ENCODE measurements at places on chromosomes 1 and 21. TPM values are rescaled to one million over a fixed set of nuclear protein-coding genes. Genes with fewer than 3 reads are reported as not detected.

The PIGR gene
- polyA plus RNA-seq: not detected

The RNF19B gene
- polyA plus RNA-seq: 20.9 TPM

The PPIAL4G gene
- not detected for polyA plus RNA-seq

DNA sequence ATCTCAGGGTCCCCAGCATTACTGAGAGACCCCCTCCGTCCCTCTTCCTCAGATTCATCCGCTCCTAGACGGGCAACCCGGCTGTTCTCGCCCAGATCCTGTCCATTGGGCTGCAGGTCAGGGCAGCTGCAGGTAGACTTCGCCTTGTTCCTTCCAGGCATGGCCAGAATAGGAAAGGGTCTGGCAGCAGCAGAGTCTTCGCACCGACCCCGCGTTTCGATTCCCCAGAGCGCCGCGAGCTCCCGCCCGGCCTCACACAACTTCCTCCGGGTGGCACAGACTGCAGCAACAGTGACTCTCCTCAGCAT is 265 bp downstream of the NRDC start:
- peak overlapping the region; percentile 78 for H3K4me3 ChIP-seq
- DNase-seq: no peak
- peak overlapping the region; percentile 95 for H3K27ac ChIP-seq
- H3K4me1 ChIP-seq: peaks cover 43% of the 10 kb centered on the region
- H3K27me3 ChIP-seq: peaks cover 2% of the 10 kb centered on the region

The TLCD4 gene
- polyA plus RNA-seq: 4.7 TPM

- no peak overlapping the region for H3K4me3 ChIP-seq
- no peak for DNase-seq
- no peaks in the 10 kb centered on the region for H3K36me3 ChIP-seq
Observed at GRCh38 chr1:192235127-192235526, 76.9 kb downstream of the RGS18 start.

DNA sequence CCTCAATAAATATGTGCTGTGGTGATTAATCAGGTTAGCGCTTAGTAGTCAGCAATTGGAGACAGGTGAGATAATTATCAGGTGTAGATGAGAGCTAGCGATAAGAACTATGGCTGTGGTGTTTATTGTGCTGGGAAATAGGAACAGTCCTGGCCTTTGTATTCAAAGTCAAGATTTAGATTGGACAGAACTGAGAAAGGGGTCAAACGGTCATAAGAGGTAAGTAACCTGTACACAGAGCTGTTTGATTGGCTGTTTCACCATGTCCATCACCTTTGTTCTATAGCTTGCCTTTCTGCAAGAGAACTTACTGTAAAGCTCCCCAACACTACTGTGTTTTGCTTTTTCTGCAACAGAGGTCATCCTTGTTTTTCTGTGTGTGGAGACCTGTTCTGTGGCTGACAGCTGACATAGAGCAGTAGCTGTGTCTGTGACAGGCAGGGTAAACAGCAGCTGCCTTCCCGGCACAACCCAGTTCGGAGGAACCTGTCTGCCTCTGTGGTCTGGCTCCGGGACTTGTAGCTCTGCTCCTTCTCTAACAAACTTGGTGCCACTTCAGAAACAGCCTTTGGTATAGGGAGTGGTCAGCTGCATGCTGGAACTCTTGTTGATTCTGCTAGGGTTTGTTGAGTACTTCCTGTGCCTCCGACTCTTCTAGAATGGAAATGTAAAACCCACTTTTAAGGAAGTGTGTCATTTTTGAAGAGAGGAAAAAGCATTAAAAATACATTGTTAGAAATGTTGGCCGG is 21.1 kb upstream of the CDC42 start:
- DNase-seq: peak; percentile 47
- H3K27ac ChIP-seq: peak overlapping the region; percentile 13
- H3K4me1 ChIP-seq: peaks cover 18% of the 10 kb centered on the region

The CCDC185 gene
- polyA plus RNA-seq: not detected

GRCh38 chr21:43961382-43961909 is 50.7 kb upstream of the TRAPPC10 start:
- no peak overlapping the region for H3K27ac ChIP-seq
- no peaks in the 10 kb centered on the region for H3K4me1 ChIP-seq
- DNase-seq: no peak
- peaks cover 12% of the 10 kb centered on the region for H3K36me3 ChIP-seq
- H3K27me3 ChIP-seq: no peaks in the 10 kb centered on the region

DNA sequence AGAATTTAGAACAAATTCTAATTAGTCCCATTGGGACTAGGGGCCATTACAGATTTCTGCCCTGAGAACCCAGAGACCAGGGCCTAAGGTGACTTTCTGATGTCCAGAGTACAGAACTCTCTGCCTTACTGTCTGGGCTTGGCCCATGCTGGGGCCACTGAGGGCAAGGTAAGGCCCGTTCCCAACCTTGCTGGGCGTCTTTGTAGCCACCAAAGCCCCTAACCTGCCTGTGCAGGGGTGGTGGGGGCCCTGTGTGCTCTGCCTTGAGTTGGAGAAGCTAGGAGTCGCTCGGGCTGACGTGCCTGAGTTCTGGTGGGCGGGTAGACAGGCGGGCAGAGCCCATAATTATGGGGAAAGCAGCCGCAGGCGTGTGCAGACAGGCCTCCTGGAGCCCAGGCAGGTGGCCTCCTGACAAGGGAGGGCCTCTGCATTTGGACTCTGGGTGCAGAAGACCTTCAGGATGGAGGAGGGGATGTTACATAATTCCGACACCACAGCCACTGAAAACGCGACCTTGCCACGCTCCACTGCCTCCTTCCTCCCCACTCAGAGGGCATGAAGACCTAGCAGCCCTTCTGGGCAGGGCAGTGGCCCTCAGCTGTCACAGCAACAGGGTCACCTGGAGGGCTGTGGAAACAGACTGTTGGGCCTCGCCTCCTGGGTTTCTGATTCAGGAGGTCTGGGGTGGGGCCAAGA is 239.9 kb upstream of the TMEM51 start:
- H3K36me3 ChIP-seq: no peaks in the 10 kb centered on the region
- DNase-seq: no peak
- H3K27me3 ChIP-seq: no peaks in the 10 kb centered on the region
- no peak overlapping the region for H3K27ac ChIP-seq

DNA sequence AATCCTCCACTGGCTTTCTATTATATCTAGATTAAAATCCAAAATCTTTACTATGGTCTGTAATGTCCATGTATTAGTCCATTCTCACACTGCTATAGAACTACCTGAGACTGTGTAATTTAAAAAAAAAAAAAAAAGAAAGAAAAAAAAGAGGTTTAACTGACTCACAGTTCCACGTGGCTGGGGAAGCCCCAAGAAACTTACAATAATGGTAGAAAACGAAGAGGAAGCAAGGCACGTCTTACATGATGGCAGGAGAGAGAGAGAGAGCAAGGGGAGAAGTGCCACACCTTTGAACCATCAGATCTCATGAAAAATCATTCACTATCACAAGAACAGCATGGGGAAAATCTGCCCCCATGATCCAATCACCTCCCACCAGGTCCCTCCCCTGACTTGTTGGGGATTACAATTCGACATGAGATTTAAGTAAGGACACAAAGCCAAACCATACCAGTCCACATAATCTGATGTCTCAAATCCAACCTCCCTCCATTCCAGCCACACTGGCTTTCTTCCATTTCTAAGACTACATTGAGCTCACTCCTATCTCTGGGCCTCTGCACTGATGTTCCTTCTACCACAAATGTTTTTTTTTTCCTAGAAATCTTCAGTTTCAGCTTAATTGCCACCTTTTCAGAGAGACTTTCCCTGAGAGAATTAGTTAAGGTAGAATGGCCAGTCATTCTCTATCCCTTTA is 92.4 kb downstream of the EIF4G3 start:
- H3K4me3 ChIP-seq: no peak overlapping the region
- H3K36me3 ChIP-seq: peaks cover 3% of the 10 kb centered on the region
- H3K27me3 ChIP-seq: no peaks in the 10 kb centered on the region

GRCh38 chr21:36888466-36888865 is 78.0 kb downstream of the HLCS start:
- H3K27ac ChIP-seq: no peak overlapping the region
- DNase-seq: no peak
- H3K4me1 ChIP-seq: no peaks in the 10 kb centered on the region
- H3K4me3 ChIP-seq: no peak overlapping the region
- peaks cover 12% of the 10 kb centered on the region for H3K36me3 ChIP-seq

The HTR6 gene
- polyA plus RNA-seq: 0.05 TPM

DNA sequence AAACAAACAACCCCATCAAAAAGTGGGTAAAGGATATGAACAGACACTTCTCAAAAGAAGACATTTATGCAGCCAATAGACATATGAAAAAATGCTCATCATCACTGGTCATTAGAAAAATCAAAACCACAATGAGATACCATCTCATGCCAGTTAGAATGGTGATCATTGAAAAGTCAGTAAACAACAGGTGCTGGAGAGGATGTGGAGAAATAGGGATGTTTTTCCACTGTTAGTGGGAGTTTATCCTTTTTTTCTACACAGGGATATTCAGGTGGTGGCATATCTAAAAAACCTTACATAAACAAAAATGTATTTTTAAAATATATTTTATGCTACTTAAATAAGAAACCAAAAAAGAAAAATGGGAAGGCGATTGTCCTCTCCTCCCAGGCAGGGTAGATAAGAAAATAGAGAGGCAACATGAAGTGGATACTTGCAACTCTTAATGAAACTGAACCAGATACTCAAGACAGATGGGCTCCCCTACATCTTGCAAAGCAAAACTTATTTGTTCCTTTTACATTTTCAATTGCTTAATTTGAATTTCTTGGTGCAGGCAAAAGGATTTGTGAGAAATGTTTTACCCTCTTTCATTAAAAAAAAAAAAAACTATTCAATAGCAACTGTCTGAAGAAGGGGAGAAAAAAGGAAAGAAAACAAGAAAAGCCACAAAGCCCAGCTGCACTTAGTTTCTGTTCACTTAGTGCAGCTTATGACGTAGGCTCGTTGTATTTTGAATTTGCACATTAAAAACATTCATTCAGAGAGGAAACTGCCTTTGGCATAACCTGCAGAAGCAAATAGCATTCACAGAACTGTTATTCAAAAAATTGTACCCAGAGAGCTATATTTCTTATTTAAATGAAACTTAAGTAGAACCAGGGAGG is 36.9 kb upstream of the RGS1 start:
- DNase-seq: no peak
- H3K4me3 ChIP-seq: no peak overlapping the region
- H3K27me3 ChIP-seq: no peaks in the 10 kb centered on the region

DNA sequence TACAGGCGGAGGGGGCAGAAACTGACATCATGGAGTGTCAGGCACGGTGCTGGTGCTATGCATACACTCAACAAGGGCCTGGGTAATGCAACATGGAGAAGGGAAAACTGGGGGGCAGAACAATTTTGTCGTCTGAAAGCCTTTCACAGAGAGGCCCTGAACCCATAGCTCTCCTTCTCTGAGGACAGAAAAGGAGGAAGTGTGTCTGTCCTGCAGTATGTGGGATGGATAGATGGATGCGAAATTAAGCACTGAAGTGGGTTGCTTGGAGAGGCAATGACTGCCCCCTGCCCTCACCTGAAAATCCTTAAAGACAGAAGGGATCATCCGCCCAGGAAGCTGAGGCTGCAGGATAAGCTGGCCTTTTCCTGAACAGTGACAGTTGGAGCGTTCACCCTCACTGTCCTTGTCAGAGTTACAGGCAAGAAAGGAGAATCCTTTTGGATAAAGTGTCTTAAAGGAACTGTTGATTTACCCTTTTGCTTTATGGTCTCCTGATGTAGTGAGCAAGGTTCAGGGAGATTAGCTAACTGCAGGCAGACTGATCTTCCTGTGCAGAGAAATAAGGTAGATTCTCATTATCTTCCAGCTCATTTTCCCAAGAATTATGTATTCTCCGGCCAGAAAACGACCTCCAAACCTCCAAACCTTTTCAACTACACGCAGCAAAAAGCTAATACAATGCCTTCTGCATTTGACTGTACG is 1.6 kb upstream of the FAM20B start:
- peaks cover 47% of the 10 kb centered on the region for H3K4me1 ChIP-seq
- H3K27ac ChIP-seq: no peak overlapping the region
- H3K27me3 ChIP-seq: no peaks in the 10 kb centered on the region
- H3K4me3 ChIP-seq: no peak overlapping the region

The SH3BGR gene
- 0.47 TPM for polyA plus RNA-seq

DNA sequence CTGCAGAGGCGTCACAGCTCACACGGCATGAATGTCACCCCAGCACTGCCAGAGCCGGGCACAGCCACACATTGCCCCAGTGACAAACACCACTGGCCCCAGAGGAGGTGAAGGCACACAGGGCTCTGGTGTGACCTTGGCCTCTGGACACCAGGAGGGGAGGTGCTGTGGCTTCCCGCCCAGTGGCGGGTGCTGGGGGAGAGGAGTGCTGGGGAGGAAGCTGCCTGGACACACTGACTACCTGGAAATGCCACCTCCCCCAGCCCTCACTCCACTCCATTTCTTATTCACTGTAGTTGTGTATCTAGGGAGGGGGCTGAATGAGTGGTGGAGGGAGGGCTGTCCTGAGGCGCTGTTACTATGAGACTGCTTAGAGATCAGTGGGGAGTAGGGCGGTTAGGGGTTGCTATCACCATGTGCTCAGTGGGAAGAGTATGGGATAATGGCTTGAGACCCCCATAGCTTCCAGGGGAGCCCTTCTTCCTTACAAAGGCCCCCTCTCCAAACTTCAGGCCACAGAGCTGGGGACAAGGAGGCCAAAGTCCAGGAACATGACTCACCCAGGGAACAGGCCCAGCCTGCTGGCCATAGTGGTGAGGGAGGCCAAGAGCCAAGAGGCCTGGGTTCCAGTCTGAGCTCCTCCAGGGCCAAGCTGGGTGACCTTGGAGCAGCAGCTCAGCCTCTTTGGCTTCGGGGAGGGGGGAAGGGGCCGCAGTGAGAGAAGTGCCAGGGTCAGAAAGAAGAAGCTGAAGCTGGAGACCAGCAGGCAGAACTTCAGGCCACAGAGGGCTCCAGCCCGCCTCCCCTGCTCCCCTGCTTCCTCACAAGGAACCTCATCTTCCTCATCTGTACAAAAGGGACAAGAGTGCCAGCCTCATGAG is 40.1 kb downstream of the AHDC1 start:
- peak; percentile 95 for DNase-seq
- peaks cover 83% of the 10 kb centered on the region for H3K4me1 ChIP-seq
- peak overlapping the region; percentile 95 for H3K27ac ChIP-seq
- H3K36me3 ChIP-seq: 0 out of 3 replicates have a peak, but pooled peaks cover 5% of the 10 kb centered on the region
- no peaks in the 10 kb centered on the region for H3K27me3 ChIP-seq

DNA sequence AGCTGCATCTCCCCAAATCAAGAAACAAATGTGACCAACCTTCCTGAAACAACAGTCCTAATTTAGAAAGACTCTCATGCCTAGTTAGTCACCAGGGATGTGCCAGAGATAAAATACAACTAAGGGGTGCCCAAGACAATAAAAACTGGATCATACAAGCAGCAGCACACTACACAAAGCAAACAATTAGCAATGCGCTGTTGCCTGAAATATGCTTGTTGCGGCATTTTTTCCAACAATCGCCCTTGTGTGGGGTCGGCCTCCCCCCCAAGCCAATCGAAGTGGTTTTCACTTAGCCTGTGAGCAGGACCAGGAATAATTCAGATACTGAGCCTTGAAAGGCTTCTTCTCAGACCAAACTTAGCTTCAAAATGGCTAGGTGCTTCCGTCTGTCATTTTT is 1.4 kb upstream of the STMN1 start:
- H3K27me3 ChIP-seq: no peaks in the 10 kb centered on the region
- no peak overlapping the region for H3K27ac ChIP-seq
- peaks cover 13% of the 10 kb centered on the region for H3K36me3 ChIP-seq
- DNase-seq: no peak
- H3K4me1 ChIP-seq: peaks cover 48% of the 10 kb centered on the region

All from HepG2 (cell line).